Tongue (tissue), 3 donors: ENCODE measurements at places on chromosomes 4 and X.
A peak's percentile ranks its signal among the peaks of the same experiment; 100 is the strongest.

- DNase-seq = no peak
These were observed 213.0 kb downstream of the NKX6-1 start for GRCh38 chr4:84286048-84286447.

GRCh38 chrX:154486396-154487207, at the start of gene UBL4A:
TSS of gene UBL4A (minus strand) at chrX:154486615. CDS start at chrX:154486584, 31 bp downstream.
- peak; percentile 68 for DNase-seq

- no peak for DNase-seq
These were observed 386.0 kb upstream of the FAT1 start for GRCh38 chr4:187109636-187110035.

GRCh38 chr4:117654079-117654478, 380.2 kb upstream of the NDST3 start:
- no peak for DNase-seq

- no peak for DNase-seq
These were observed 1614.7 kb downstream of the STIM2 start for GRCh38 chr4:28475381-28475780.

DNA sequence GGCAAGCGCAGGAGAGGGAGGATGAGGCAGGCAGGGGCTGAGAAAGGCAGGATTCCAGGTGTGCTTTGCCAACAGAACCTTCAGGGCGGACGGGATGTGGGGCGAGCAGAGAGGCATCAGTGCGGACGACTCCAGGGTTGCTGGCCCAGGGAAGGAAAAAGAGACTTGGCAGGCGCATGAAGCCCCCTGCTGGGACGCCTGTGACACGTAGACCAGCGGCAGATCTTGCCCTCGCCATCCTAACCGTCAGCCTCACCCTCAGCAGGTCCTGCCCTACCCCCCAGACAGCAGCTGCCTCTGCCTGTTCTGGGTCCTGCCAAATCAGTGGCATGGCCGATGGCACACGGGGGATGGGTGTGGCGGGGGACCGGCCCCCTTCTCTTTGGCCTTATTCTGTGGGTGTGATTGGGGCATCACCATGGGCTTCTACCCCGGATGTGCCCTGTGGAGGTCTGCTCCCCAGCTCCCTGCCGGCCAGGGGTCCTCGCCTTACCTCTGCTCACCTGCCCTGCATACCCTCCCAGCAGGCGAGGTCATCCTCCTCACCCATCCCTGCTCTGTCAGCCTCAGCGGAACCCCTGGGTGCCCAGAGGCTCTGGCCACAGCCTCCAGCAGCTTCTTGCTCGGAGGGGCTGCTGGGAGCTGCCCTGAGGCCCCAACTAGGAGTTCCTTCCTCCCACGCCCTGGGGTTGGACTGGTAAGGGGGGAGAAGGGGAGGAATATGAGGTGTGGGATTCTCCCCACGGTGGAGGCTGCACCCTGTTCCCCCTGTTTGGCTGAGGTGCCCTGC, 2.9 kb upstream of the SH3BP2 start:
- no peak for DNase-seq

- DNase-seq = peak; percentile 59
These were observed 194.1 kb downstream of the PTTG2 start for GRCh38 chr4:38154252-38154651.

- DNase-seq = no peak
These were observed 432.2 kb downstream of the RPA4 start for GRCh38 chrX:97315939-97316338.

DNA sequence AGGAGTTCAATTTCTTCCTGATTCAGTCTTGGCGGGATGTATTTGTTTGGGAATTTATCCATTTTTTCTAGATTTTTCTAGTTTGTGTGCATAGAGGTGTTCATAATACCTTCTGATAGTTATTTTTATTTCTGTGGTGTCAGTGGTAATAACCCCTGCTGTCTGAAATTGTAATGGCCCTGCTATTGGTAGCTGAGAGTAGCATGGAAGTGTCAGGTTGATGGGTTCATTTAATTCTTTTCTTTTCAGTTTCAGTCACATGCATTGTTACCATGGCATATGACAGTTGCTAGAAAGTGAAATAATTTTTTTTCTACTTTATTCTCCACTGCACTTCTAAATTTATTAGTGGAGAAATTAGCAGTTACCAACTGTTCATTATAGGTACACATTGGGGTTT, 20.7 kb downstream of the AR start:
- no peak for DNase-seq

DNA sequence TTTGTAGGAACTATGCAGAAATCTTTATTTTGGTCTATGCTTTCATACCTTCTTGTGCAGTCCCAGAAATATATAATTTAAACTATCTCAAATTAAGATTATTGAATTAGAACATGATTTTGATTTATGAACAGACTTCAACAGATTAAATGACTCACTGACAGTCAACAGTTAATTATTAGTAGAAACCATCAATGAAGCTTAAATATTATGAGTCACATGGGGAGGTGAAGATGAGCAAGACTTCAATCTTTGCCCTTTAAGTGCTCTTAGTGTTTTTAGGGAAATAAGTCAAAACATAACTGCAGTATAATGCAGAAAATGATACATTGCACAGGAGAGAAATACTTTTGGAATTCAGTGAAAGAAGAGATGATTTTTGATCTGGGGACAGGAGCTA, 81.5 kb upstream of the BMP3 start:
- no peak for DNase-seq

DNA sequence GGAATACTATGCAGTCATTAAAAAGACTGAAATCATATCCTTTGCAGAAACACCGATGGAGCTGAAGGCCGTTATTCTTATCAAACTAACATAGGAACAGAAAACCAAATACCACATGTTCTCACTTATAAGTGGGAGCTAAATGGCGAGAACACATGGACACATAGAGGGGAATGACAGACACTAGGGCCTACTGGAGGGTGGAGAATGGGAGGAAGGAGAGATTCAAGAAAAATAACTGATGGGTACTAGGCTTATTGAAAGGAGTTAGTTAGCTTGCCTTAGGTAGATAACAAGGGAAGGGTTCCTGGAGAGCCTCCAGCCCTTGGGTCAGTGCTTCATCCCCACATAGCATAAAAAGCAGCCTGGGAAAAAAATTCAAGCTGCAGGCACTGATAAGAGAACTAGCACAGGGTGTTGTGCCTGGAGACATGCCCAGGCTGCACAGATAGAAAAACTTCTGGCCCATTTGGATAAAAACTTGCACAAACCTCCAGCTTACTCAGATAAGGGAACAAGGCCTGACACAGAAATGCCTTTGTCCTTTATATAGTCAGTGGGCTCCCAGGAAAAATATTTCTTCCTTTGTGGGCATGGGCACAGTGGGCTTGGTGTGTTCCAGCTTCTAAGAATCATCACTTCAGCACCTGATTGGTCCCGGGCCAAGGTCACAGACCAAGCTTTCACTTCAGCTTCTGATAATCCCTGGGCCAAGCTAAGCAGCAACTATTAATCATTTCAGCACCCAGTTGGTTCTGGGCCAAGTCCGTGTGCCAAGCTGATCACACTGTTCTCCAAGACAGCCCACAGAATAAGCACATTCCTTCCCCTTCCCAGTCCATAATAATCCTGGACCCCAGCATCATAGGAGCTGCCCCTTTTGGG, 23.1 kb upstream of the PWWP3B start:
- DNase-seq = no peak

DNA sequence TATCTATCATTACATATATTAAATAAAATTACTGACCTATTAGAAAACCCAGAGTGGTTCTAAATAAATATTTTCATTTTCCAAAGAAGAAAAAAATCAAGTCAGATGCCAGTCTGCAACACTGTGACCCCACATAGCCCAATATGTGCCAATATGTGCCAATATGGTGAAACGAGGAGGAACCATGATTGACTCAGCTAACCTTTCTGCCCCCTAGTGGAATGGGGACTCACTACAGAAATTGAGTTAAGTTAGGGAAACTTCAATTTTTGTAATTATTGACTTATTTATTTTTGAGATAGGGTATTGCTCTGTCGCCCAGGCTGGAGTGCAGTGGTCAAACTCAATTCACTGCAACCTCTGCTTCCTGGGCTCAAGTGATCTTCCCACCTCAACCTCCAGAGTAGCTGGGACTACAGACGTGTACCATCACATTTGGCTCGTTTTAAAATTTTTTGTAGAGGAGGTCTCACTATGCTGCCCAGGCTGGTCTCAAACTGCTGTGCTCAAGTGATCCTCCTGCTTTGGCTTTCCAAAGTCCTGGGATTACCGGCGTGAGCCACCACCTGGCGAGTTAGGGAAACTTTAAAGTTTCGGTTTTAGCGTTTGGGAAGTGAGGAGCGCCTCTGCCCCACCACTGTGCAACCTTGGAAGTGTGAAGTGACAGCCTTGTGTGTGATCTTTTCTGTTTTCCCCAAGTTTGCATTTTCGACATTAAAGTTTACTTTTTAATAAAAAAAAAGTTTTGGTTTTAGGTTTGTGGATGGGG, 116.8 kb upstream of the SHISA3 start:
- DNase-seq = no peak

DNA sequence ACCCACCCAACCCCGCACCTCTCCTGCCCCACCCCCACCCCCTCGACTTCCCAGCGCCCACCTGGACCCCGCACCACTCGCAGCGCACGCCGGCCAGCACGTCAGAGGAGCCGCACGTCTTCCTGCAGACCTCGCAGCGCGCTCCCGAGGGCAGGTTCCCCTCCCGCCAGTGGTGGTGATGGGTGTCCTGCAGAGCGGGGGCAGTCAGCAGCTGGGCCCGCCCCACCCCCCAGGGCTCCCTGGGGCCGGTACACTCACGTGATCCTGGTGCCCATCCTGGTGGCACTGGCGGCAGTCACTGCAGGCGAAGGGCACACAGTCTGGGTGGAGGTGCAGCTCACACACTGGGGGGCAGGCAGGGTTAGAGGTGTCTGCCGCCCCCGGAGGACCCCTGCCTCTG, 5.1 kb downstream of the DGKQ start:
- DNase-seq = no peak

DNA sequence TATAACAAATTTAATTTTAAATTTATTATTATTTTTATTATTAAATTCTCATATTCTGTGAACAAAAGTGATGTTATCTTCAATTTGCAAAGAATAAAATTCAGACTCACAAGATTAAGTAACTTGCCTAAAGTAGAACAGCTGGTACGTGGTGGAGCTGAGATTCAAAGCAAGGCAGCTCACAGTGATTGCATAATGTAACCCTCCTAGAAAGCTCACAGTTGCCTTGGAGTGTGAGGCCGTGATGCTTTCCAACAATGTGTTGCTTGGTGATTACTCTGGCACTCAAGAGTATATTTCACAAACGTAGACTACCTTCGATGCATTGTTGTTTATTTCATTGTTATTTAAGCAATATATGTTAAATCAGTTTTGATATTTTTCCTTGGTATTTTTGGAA, 1039.2 kb upstream of the PABPC4L start:
- DNase-seq = no peak

GRCh38 chrX:48616576-48616975, 19.3 kb downstream of the WDR13 start:
- DNase-seq = no peak

DNA sequence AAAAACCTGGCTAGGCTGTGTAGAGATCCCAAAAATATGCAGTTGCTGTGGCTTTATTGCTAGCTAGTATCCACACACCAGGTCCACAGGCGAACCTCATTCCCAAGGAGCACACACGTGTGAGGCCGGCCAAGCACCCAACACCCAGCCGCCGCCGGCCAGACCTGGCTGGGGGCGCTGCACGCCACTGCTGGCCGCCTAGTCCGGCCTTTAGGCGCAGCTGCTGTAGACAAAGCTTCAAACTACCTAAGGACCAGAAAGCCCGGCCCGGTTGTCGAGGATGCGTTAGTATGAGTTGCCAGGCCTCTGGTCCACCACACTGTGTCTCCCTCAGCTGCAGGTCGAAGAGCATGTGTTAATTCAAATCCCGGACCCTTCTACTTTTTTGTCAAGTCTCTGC, 3.1 kb downstream of the POU3F4 start:
- DNase-seq = peak; percentile 2

- no peak for DNase-seq
These were observed 143.8 kb downstream of the FANCB start for GRCh38 chrX:14729058-14729457.

- no peak for DNase-seq
These were observed 188.0 kb upstream of the PACRGL start for GRCh38 chr4:20512033-20512792.

- no peak for DNase-seq
These were observed 112.5 kb downstream of the MID1 start for GRCh38 chrX:10507876-10508275.

DNA sequence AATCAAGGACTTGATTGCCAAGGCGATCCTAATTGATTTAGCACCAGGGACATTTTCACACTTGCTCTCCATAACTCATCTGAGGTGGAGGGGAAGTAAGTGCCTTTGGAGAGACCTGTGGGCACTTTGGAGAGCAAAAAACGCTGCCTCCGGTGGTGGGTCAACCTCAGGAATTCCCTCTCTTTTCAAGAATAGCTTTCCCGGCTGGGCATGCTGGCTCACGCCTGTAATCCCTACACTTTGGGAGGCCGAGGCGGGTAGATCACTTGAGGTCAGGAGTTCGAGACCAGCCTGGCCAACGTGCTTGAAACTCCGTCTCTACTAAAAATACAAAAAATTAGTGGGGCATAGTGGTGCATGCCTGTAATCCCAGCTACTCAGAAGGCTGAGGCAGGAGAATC, 49.2 kb downstream of the PRPS1 start:
- DNase-seq = no peak

- no peak for DNase-seq
These were observed 29.1 kb downstream of the PPP2R2C start for GRCh38 chr4:6443035-6444023.

DNA sequence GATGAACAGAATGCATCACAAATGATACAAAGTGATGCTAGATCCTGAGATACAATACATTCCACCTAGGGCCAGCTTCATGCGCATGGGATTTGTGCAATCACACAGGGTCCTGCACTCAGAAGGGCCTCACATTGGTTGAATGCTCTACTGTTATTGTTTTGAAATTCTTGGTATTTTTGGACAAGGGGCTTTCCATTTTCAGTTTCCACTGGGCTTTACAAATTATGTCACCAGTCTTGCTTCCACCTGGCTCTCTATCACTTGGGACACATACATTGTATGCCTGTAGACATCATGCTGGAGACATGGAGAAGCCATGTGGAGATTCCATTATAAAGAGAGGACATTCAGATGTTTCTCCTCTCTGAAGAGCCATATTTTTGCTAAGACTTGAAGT, 155.8 kb downstream of the NAA11 start:
- no peak for DNase-seq

GRCh38 chr4:10437735-10438134, 19.5 kb downstream of the ZNF518B start:
- DNase-seq = peak; percentile 7

DNA sequence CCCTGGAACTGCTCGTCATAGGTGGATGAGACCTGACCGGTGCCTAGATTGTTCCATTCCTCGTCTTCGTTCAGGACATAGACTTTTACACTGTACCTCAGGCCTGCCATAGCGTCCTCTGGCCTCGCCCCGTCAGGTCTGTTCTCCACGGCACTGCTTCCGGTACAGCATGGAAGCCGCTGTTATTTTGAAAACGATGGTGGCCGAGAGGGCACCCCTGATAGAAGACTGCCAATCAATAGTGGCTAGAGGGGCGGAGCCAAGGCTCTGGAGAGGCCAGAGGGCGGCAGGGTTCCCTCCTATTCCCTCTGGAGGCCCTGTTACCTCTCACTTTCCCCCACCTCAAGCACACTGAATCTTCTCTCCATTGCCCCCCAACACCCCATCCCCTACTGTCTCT, at the start of gene PPP4R3C:
Gene PPP4R3C (minus strand): TSS at position 155 of the 400 bp plus-strand sequence. CDS start 45 bp downstream, at position 110.
- DNase-seq = no peak
